Hematopoietic multipotent progenitor cell treated with erythropoietin and hydrocortisone succinate and interleukin-3 and kit ligand, for 17 days (in vitro differentiated cells): ENCODE measurements at places on chromosomes 11 and 22.

- DNase-seq = no peak
Observed at GRCh38 chr11:121453589-121454299, 977 bp upstream of the SORL1-AS1 start.

- DNase-seq = no peak
Observed at GRCh38 chr11:12918667-12919066, 90.4 kb upstream of the RASSF10 start.

DNA sequence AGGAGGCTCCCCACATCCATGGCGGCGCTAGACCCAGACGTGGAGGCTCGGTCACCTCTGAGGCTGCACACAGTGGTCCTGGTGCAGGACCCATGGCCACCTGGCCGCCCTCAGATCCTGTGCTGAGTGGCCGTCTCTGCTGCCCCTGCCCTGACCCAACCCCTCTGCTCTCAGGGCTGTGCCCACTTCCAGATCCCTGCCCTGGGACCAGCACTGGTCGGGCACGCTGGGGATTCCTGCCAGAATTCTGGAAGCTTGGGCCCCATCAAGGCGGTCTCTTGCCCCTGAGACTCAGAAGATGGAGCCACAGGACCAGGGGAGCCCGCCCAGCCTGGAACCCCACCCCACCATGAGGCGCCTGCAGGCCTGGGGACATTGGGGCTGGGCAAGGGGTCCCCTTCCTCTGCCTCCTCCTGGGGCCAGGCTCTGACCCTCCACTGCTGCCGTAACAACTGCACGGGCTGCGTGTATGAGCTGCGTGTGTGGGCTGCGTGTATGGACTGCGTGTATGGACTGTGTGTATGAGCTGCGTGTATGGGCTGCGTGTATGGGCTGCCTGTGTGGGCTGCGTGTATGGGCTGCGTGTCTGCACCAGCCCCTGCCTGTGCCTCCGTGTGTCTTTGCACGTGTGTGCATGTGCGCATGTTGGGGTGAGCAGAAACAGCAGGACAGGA lies 48.7 kb downstream of the IGLL1 start:
- no peak for DNase-seq

GRCh38 chr22:32717337-32718240 lies 83.9 kb upstream of the TIMP3 start:
- DNase-seq = no peak

GRCh38 chr22:50326225-50326955 lies 422 bp downstream of the DENND6B start:
- no peak for DNase-seq

DNA sequence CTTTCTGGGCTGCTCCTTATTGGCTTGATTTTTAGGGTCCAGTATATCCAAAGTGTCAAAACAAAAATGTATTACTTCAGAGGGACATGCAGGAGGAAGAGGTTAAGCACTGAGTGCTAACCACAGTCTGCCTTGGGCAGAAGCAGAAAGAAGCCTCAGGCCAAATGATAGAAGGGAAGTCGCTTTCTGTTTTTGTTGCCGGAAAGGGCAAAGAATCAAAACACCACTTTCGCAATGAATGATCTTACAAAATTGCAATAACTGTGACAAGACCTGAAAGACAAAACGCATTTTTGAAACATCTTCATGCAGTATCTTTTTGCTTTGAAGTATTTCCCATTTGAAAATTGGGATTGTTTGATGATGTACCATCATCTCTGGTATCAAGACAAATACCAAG lies 70.1 kb upstream of the PICALM start:
- no peak for DNase-seq

DNA sequence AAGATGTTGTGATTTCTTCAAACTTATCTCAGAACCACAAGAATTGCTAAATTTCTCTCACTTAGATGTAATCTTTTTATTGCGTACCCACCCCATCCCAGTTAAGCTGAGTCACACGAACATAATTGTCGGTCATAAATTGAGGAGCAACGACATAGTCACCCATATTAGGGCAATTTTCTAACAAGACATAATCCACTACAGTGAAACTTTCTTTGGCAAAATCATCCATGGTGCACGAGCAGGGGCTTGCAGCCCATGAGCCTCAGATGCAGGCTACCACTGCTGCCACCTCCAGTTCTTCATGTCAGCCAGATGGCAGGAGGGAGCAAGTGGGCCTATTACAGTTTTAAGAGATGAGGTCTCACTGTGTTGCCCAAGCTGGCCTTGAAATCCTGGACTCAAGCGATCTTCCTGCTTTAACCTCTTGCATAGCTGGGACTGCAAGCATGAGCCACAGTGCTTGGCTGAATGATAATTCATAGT lies 70.3 kb upstream of the GRK2 start:
- no peak for DNase-seq

DNA sequence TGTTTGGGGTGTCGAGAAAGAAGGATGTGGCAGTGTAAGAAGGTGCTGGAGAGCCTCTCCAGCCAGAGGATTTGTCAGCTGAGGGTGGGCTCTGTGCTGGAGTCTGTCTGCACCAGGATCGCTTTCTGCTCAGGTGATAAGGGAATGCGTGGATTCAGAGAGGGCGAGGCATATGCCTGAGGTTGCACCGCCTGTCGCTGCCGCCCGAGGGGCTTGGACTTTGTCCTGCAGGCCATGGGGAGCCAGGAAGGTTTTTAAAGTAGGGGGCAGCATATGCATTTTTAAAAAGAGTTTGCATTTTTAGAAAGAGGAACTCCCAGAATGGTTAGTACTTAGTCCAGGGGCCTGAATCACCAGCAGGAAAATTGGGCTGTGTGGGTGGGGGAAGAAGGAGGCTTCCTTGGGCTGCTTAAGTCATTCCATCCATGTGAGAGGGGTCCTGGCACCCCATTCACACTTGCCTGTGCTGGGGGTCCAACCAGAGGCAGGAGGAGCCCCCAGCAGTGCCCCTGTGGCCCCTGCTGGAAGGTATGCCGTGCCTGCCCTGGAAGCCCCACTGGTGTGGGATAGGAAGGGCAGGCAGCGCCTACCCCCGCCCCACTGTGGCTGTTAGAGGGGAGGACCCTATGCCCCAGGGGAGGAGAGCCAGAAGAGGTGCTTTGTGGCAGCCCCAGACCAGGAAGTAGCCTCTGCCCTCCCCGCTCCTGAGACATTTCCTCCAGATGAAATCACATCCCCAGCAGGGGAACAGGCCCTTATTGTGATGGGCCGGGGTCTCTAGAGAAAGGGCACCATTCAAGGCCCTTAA lies 35.8 kb upstream of the MYRF start:
- DNase-seq = no peak

- no peak for DNase-seq
Observed at GRCh38 chr11:122764371-122765090, 73.8 kb upstream of the CRTAM start.

- no peak for DNase-seq
Observed at GRCh38 chr22:48840112-48840949, 987.3 kb downstream of the BRD1 start.

GRCh38 chr11:26483108-26483507 lies 89.0 kb downstream of the MUC15 start:
- no peak for DNase-seq

GRCh38 chr11:104918113-104918824 lies 20.0 kb upstream of the CASP12 start:
- DNase-seq = no peak

- no peak for DNase-seq
Observed at GRCh38 chr11:112543390-112543789, 282.7 kb upstream of the PLET1 start.

DNA sequence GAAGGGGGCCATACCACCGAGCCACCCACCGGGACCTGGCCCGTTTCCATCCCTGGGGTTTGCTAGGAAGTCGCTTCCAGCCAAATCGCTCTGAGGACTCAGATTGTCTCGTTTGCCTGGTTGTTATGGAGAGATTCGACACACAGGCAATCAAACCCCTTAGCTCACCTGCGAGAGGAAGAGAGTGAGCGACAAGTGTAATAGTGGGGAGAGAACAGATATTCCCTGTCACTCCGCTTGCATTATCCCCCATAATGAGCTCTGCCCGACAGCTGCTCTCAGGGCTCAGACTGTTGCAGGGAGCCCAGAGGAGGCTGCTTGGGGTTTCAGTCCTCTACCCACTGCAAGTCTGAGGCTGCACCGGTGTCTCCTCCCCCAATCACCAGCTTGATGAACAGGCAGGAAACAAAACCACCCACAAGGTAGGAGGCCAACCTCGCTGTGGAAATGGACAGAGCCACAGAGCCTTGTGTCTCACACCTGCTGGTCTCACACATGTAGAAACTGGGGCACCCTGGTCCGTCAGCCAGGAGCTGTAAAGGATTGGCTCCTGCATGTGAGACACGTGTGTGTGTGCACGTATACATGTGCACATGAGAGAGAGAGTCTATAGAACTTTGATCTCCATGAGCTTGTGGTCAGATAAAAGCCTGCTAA lies 351.1 kb downstream of the BUD13 start:
- no peak for DNase-seq

DNA sequence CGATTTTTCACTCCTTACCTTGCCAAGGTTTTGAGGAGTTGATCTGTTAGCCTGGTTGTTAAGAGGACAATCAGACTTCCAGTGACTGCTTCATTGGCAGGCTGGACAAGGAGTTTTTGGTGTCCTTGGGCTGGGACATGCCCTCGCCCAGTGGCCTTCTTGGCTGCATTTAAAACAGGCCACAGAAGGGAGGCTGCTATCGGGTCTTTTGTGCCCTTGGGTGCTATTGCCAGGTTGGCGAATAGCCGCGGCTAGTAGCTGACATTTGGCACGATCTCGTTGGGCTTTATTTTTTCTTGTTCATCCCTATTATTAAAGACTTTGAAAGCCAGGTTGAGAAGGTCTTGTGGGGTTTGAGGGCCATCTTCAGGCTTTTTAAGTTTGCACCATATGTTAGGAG lies 99.4 kb downstream of the ELP4 start:
- DNase-seq = no peak
